ENCODE measurements at places on chromosomes 3 and 15.
A peak's percentile ranks its signal among the peaks of the same experiment; 100 is the strongest.

GRCh38 chr3:129838086-129838485 is 55.4 kb downstream of the TMCC1 start:
- DNase-seq: no peak

DNA sequence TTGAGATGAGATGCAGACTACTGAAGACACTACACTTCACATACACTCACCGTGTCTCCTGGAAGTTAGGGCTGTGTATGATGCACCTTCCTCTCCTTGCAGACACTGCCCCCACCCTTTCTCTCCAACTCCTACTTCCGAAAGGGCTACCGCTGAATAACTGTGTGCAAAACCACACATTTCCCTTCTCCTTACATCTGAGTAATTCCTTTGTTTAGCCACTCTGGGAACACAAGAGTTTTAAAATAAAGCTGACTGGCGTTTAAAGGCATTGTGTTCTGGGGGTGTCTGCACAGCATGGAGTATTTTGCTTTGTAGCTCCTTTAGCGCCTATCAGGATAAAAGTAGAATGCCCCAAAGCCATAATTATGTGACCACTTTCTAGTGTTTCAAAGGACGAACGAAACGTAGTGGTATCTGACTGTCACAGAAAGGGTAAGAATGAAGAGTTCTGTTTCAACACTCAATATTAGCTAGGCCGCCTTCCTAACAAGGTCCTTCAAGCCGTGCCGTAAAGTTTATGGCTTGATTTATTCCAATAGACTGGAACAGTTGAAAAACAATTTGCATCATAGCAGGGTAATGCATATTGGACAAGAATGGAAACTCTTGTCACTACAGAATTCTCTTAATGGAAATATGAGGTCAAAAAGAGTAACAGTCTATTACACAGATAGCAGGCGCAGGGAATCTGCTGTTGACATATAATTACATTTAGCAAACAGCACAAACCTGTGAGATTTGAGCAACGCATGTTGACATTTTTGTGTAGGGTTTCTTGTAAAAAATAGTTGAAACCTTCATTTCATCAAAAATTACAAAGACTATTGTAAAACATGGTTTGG is 619.9 kb downstream of the FOXP1 start:
- DNase-seq: peak; percentile 83

GRCh38 chr3:135084405-135084804 is 289.3 kb downstream of the EPHB1 start:
- no peak for DNase-seq

DNA sequence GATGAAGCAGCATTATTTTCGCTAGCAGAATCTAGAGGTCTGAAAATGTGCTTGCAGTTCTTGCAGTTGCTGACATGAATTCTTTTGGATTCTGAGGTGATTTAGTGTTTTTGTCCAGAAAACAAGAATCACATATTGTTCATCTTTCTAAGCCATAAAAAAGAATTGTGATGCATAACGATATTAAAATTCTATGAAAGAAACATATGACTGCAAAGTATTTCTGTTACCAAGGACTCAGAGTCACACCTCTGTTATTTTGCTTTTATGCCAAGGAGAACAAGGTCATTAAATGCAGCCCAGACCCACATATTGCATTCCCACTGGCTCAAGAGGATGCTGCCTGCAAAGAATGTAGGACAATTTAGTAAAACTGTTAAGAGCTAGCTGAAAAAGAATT is 299.8 kb upstream of the GPR149 start:
- DNase-seq: no peak

DNA sequence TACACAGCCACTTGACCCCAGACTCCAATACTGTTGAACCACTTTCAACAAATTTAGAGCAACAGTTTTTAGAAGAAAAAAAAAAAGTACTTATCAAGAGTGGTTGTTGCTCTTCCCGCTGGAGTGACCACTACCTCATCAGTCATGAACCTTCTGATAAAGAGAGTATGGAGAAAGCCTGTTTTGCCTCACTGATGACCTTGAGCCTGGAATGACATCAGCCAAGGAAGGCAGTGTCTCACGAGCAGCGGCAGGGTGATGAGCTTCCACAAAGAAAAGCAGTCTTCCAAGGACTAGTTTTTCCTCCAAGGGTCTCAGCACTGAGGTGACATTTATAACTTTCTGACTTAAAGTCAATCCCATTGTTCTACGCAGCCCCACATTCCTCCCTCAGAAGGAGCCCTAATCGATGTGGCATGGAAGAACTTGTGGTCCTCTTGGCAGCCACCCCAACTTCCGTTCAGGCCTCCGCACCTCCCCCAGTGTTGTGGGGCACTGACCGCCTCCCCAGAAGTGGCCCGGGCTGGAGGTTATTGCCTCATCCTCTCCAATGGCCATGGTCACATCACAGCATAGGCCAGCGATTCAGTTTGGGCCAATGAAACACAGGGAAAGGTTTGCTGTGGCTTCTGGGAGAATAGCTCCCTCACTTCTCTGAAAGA is 1.8 kb upstream of the CYP11A1 start:
- DNase-seq: no peak

DNA sequence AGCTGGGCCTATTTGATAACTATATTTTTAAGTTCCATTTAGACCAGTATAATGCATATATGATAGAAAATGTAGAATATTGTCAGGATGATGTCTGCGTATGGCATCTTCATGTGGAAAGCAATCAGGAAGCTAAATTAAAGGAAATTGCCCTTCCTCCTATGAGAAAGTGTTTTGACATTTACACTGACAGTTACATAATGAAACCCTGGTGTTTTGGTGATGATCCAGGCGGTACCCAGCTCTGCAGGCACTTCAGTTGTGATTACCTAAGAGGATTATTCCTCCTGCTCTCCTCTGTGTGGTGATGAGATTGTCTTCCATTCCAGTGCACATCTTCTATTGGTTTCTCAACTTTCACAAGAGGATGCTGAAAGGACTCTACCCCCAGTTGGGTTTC is 126.5 kb upstream of the MITF start:
- DNase-seq: no peak

- DNase-seq: no peak
Measured at GRCh38 chr3:129736070-129736469, 129.6 kb upstream of the PLXND1 start.
